ENCODE measurements at places on chromosomes 12 and 14.
A peak's percentile ranks its signal among the peaks of the same experiment; 100 is the strongest.

GRCh38 chr12:49359671-49360070 is 7.6 kb upstream of the SPATS2 start:
- DNase-seq = no peak

DNA sequence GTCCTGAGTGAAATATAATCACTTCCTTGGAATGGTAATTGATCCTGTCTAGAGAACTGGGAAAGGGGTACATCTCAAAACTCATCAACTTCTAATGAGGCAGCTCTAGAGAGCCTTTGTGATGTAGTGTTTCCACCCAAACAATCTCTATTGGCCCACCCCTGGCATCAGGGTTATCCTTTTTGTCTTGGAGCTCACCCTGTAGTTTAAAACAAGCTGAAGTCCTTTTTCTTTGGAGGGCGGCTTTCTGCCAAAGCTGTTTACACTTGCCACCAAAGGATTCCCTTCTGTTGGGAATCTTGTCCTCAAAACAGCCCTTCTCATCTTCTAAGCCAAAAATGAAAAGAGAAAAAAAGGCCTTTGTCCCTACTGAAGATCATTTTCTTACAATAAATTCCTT is 60.6 kb upstream of the GTF2A1 start:
- no peak for DNase-seq

DNA sequence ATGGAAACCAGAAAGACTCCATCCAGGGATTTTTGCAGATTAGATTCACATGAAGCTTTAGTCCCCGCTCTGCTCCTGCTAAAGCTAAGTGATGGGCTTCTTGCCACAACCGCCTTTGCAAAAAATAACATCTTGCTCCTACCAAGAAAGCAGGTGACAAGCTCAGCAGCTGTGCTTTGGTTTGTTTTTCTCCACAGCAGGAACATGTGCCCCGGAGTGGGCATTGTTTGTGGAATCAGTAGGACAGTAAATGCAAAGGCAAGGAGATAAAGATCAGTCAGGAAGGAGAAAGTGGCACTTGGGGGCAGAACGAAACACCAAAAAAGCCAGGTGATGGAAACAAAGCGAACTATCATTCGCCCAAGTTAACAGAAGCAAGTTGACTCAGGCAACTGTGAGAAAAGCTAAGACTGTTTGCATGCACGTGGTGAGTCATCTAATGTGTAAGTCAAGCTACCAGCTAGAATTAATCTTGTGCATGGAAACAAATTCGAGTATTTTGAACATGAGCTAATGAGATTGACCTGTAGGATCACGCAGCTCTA is 165.5 kb upstream of the PLXNC1 start:
- peak; percentile 48 for DNase-seq

GRCh38 chr12:104828015-104828414 is 130.1 kb downstream of the SLC41A2 start:
- no peak for DNase-seq

- peak; percentile 83 for DNase-seq
These were observed 465.9 kb upstream of the TBX3 start for GRCh38 chr12:115149685-115150378.

DNA sequence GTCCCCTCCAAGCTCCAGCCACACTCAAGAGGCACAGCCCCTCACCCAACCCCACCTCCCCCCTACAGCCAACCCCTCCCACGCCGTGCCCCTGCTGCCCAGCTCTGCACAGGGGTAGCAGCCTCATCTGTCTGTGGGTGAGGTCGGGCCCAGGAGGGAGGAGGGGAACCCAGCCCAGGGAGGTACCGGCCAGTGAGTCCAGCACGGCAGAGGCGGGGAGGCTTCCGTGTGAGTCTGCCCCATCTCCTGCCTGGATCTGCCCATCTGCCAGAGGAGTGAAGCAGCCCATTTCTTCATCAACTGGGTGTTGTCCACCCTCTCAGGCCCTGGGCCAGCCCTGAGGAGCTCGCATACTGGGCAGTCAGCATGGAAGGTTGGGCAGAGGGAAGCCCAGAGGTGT is 54.2 kb downstream of the CCNK start:
- DNase-seq = no peak

GRCh38 chr12:32975122-32975521 is 78.5 kb upstream of the PKP2 start:
- DNase-seq = no peak

GRCh38 chr12:69401940-69402339 is 42.4 kb downstream of the YEATS4 start:
- peak; percentile 11 for DNase-seq

DNA sequence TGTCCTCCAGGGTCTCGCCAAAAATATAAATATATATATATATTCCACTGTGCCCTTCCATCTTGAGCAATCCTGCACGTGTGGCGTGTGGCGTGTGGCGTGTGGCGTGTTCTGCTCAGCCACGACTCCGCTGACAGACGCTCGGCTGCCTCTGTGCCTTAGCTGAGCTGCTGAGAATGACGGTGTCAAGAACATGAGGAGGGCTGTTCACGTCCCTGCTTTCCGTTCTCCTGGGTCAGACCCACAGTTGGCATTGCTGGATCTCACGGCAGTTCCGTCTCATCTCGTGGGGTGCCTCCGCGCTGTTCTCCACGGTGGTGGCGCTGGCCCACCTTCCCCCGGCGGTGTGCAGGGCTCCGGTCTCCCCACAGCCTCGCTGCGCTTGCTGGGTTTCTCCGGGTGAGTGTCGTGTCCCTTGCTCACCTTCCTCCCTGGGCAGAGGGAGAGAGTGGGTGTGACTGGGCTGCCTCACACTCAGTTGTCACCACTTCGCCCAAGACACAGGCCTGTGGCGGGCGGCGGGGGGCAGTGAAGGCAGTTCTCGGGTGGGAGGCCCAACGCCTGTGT is 9.4 kb downstream of the GPR132 start:
- DNase-seq = no peak

GRCh38 chr12:7667125-7667524 is 1.4 kb upstream of the APOBEC1 start:
- DNase-seq = no peak

GRCh38 chr14:31080484-31080883 is 54.3 kb upstream of the STRN3 start:
- no peak for DNase-seq

DNA sequence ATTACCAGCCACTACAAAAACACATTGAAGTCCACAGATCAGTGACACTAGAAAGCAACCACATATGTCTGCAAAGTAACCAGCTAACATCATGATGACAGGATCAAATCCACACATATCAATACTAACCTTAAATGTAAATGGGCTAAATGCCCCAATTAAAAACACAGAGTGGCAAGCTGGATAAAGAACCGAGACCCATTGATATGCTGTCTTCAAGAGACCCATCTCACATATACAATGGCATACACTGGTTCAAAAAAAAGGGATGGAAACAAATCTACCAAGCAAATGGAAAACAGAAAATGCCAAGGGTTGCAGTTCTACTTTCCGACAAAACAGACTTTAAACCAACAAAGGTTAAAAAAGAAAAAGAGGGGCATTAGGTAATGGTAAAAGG is 307.7 kb downstream of the GPHN start:
- no peak for DNase-seq

GRCh38 chr12:71046215-71046614 is 111.6 kb downstream of the TSPAN8 start:
- DNase-seq = peak; percentile 90

DNA sequence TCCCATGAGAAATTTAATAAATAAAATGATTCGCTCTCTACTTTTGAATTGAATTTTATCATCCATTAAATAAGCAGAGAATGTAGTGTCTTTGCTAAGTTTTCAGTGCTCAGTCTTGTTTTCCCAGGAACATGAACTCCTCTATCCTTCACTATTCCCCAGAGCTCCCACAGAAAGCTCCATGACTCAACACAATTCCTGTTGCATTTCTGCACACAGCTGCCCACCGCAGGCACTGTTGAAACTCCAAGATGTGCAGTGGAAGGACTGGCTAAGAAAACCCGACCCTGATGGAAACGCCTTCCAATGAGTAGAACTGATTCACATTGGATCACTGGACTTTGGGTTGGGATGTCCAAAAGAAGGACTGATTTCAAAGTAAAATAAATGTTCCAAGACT is 202.4 kb upstream of the AMIGO2 start:
- peak; percentile 11 for DNase-seq

DNA sequence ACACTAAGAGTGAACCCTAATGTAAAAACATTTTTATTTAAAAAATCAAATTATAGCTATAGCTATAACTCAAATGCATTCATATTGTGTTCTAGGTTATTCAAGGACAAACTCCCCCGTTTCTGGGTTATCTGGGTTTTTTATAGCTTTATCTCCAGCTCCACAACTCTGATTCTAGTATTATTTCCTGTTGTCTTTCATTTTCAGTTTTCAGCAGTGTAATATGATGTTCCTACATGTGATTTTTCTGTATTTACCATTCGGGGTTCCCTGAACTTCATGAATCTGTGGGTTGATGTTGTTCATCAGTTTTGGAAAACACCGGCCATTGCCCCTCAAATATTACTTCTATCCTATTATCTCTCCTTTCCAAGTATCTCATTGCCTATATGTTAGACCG is 221.9 kb upstream of the FOXN3 start:
- no peak for DNase-seq

DNA sequence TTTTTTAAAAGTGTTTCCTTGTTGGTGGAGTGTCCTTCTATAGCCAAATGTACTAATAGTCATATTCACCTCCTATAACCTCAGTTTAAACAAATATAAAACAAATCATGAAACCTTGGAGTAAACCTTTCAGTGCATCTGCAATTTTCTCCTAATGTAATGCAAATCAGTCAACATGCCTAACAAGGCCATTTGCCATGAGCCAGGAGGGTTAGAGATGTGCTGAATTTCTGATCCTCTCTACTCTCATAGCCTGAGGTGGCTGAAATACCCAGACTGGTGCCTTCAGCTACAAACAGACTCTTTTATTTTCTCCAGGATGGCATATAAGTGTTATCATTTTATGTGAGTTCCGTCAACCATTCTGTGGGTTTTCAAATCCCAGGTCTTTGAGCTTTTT is 908.1 kb downstream of the GALC start:
- no peak for DNase-seq
